ENCODE measurements at places on chromosomes 11 and 22.

DNA sequence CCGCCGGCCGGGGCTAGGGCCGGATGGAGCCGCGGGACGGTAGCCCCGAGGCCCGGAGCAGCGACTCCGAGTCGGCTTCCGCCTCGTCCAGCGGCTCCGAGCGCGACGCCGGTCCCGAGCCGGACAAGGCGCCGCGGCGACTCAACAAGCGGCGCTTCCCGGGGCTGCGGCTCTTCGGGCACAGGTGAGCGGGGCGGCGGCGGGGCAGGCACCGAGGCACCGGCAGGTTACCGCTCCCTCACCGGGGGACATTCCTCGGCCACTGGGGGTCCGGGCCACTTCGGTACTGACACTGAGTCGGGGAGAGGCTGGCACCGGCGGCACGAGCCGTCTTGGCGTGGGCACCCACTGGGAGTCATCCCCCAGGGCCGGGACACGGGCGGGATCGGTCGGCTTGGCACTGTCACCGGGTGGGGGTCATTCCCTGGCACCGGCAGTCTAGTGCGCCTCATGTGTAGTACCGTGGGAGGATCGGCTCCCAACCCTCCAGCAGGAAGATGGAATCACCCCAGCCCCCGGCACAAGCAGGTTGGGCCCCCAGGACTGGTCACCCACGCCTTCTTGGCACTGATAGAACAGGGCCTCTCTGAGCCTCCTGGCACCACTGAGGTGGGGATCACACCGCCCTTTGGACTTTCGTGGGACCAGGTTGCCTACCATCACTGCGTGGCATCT lies 511 bp downstream of the DGKZ start:
- H3K27me3 ChIP-seq, result no peaks in the 10 kb centered on the region
- DNase-seq, result no peak
- peaks cover 55% of the 10 kb centered on the region for H3K4me1 ChIP-seq
- no peaks in the 10 kb centered on the region for H3K36me3 ChIP-seq

- no peak overlapping the region for H3K4me3 ChIP-seq
- no peaks in the 10 kb centered on the region for H3K4me1 ChIP-seq
- no peaks in the 10 kb centered on the region for H3K36me3 ChIP-seq
- no peaks in the 10 kb centered on the region for H3K27me3 ChIP-seq
- H3K27ac ChIP-seq, result no peak overlapping the region
- no peak for DNase-seq
Measured at GRCh38 chr11:112514011-112514740, 253.5 kb upstream of the PLET1 start.

DNA sequence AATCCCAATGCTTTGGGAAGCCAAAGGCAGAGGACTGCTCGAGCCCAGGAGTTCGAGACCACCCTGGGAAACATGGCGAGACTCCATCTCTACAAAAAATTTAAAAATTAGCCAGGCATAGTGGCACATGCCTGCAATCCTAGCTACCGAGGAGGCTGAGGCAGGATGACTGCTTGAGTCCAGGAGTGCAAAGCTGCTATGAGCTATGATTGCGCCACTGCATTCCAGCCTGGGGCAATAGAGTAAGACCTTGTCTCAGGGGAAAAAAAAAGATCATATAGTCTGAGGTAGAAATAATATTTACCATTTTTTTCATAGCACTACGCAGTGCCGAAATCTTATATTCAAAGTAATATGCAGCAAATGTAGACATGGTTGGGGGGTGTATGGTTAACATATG lies 47.8 kb downstream of the MRTFA start:
- H3K4me3 ChIP-seq, result no peak overlapping the region
- no peaks in the 10 kb centered on the region for H3K27me3 ChIP-seq

DNA sequence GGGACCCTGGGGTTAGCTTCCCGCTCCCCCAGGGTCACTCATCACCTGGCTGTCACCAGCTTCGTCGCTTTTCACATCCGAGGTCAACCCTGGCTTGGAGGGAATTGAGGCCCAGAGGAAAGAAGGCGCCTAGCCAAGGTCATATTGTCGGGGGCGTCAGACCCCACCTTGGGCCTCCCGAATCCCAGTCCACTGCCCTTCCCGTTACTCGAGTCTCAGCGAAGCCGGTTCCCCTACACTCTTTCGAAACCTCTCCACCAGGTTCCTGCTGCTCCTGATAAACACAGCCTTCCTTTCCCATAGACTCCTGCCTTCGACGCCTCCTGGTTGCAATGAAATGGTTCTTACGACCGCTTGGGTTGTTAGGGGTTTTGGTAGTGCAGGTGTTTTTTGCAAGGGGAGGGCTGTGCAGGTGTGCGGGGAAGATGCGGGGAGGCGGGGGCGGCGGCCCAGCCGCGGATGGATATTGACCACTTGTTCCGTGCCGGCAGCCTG lies 642 bp downstream of the NAA40 start:
- no peak for DNase-seq
- peak overlapping the region; percentile 66 for H3K4me3 ChIP-seq
- no peaks in the 10 kb centered on the region for H3K36me3 ChIP-seq
- H3K4me1 ChIP-seq, result peaks cover 7% of the 10 kb centered on the region

DNA sequence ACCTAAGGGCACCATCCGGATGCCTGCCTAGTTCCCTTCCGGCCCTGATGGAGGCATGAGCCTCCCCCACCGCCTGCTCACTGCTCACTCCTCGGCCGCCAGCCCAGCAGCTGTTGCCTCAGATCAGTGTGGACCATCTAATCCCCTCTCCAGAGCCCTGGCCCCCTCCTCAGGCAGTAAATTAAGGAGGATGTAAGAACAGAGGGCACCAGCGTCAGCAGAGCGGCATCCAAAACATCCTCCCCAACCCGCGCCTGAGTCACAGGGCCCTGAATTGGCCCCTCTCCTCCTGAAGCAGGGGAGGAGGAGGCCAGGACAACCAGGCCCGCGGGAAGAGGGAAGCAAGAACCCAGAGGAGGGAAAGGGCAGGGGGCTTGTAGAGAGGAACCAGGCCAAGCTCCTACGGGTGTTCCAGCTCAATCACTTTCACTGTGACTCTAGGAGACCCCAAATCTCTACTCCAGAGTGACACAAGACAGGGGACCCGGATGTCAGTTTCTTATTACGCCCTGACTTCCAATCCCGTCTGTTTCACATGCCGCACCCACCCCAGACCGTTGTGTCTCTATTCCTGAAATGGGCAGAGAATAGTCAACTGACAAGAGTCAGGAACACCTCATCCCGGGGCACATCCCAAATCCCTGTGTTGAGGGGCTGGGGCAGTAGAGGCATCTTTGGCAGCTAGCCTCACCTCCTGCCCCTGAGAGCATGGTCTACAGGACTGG lies 31.3 kb upstream of the MYOD1 start:
- H3K4me3 ChIP-seq, result no peak overlapping the region
- H3K36me3 ChIP-seq, result no peaks in the 10 kb centered on the region
- peaks cover 19% of the 10 kb centered on the region for H3K27me3 ChIP-seq
- no peak for DNase-seq
- no peak overlapping the region for H3K27ac ChIP-seq
- no peaks in the 10 kb centered on the region for H3K4me1 ChIP-seq

All from upper lobe of right lung (tissue), 1 donor.